ENCODE measurements at places on chromosomes 2 and 18. TPM values are rescaled to one million over a fixed set of nuclear protein-coding genes. Genes with fewer than 3 reads are reported as not detected.

Gene NEURL3
- not detected for total RNA-seq

Gene SPHKAP
- 0.07 TPM for total RNA-seq

Gene DTNA
- total RNA-seq = 41.0 TPM

Gene CDH7
- 0.54 TPM for total RNA-seq

Gene HRH4
- total RNA-seq = not detected

Gene ZNF142
- 27.9 TPM for total RNA-seq

Gene CIB4
- total RNA-seq = not detected

Gene ILKAP
- 58.0 TPM for total RNA-seq

Gene ALKAL2
- total RNA-seq = 12.7 TPM

Gene MFF
- total RNA-seq = 113 TPM

Gene PPP1R1C
- total RNA-seq = not detected

Gene FRZB
- 203 TPM for total RNA-seq

Gene MATN3
- 1.8 TPM for total RNA-seq

Gene LIMS3
- total RNA-seq = 16.3 TPM

Gene TMEM37
- 12.3 TPM for total RNA-seq

Gene SLC11A1
- total RNA-seq = 190 TPM

Gene EVA1A
- not detected for total RNA-seq

Gene ADRA2B
- total RNA-seq = 4.5 TPM

Gene CD8B
- total RNA-seq = 3.5 TPM

Gene FOXI3
- not detected for total RNA-seq

Gene FAM110C
- 5.0 TPM for total RNA-seq

Gene ANTXR1
- total RNA-seq = 313 TPM

Gene HAAO
- 25.3 TPM for total RNA-seq

Gene GKN1
- total RNA-seq = not detected

Gene GRB14
- total RNA-seq = 4.7 TPM

Gene ANKRD30BL
- total RNA-seq = not detected

Gene TWIST2
- 62.1 TPM for total RNA-seq

Gene ATG4B
- 52.0 TPM for total RNA-seq

Gene XDH
- total RNA-seq = not detected

Gene CERS6
- 15.8 TPM for total RNA-seq

Gene C1QL2
- not detected for total RNA-seq

Gene REG3A
- 8.3 TPM for total RNA-seq

Gene GYPC
- 123 TPM for total RNA-seq

Gene DSG1
- not detected for total RNA-seq

Gene FBXO48
- total RNA-seq = 0.56 TPM

Gene DAW1
- 1.1 TPM for total RNA-seq

Gene SLC14A1
- total RNA-seq = 76.3 TPM

Gene DDX18
- total RNA-seq = 46.4 TPM

Gene SCTR
- total RNA-seq = not detected

Gene GCKR
- 1.8 TPM for total RNA-seq

Gene KATNAL2
- 5.7 TPM for total RNA-seq

Gene ALK
- not detected for total RNA-seq

Gene FASTKD2
- 21.9 TPM for total RNA-seq

Data from thoracic aorta (tissue), 2 donors.